Activated CD8-positive, alpha-beta memory T cell treated with anti-CD3 and anti-CD28 coated beads, Interleukin-2, amount 50 U/mL, for 4 hours (primary cell): ENCODE measurements at places on chromosomes 1 and 21.

DNA sequence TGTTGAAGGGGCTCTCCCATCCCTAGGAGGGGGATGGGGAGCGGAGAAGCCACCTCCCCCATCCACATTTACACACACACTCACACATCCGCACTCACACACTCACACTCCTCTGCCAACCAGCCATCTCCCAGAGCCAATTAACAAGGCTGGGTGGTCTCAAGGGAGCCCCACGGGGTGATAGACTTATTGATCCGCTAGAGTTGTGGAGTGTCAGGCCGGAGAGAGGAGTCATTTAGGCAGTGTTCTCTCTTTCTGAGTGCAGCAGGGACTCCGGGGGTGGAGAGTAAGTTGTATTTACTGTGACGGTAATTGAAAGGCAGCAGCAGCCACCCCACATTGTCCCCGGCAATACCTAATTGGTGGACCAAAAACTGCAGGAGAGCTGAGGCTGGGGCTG, 61.6 kb downstream of the KLHDC7A start:
- no peak for DNase-seq

- DNase-seq = no peak
These were observed 49.4 kb downstream of the WDR4 start for GRCh38 chr21:42829954-42830353.

GRCh38 chr1:10267319-10267718, 56.9 kb downstream of the KIF1B start:
- DNase-seq = no peak

GRCh38 chr1:201426479-201427310, 5.2 kb upstream of the TNNI1 start:
- no peak for DNase-seq

GRCh38 chr1:40439247-40439646, 11.0 kb upstream of the ZFP69B start:
- no peak for DNase-seq

DNA sequence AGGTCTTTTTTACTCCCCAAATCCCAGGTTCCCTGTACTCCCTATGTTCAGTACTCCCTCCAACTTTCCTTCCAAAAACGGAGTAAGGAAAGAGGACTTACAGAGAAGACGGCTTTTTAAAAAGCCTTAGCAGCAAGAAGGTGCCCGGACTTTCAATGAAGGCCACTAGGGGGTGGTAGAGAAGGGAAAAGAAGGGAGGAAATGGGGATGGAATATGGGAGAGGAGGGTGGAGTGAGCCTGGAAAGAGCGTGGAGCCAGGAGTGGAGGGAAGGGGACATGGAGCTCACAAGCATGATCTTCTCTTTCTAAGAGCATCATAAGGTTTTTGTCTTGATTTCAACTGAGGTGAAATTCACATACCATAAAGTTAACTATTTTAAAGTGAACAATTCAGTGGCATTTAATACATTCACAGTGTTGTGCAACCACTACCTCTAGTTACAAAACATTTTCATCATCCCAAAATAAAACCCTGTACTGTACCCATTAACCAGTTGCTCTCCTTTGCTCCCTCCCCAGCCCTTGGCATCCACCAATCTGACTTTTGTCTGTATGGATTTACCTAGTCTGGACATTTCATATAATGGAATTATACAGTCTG, 129.9 kb downstream of the ZNF281 start:
- DNase-seq = peak; percentile 22

DNA sequence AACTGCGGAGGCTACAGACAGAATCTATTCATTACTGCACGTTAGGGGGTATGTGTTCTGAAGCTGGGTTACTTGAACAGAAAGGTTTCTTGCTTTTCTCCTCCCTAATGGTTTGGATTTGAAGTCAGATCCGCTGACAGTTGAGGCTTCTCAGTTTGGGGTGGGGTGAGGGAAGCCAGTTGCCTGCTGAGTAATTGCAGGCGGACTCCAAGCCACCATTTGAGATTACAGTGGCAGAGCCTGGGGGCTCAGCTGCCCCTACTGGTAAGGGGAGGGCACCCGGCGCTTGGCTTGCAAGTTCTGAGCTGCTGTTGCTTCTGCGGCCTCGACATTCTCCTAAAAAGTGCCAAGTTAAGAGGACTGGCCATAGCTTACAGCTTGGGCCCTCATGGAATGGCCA, 2.0 kb downstream of the GRHL3 start:
- DNase-seq = no peak

GRCh38 chr1:13945856-13946255, 245.9 kb downstream of the PRDM2 start:
- no peak for DNase-seq

GRCh38 chr1:183417772-183418491, at the start of gene NMNAT2:
TSS of gene NMNAT2 (minus strand) at chr1:183418380. CDS start at chr1:183418267, 113 bp downstream.
- DNase-seq = no peak

- no peak for DNase-seq
These were observed 845.4 kb upstream of the ADAMTS5 start for GRCh38 chr21:27812279-27812678.

GRCh38 chr1:88514544-88515060, 169.5 kb upstream of the PKN2 start:
- no peak for DNase-seq

DNA sequence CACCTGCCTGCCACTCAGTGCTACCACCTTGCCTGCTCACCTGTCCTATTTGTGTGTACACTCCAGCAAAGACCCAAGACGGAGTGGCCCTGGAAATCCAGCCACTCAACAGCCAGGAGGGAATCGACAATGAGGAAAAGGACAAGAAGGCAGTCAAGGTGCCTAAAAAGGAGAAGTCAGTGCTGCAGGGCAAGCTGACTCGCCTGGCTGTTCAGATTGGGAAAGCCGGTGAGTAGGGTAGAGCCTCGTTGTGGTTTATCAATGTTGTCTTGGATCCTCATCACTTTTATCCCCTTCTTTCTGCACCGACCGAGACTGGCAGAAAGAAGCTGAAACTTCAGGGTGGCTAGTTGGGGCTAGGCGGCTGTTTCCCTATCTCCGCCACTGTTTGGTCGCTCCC, 61.4 kb upstream of the LAX1 start:
- no peak for DNase-seq

DNA sequence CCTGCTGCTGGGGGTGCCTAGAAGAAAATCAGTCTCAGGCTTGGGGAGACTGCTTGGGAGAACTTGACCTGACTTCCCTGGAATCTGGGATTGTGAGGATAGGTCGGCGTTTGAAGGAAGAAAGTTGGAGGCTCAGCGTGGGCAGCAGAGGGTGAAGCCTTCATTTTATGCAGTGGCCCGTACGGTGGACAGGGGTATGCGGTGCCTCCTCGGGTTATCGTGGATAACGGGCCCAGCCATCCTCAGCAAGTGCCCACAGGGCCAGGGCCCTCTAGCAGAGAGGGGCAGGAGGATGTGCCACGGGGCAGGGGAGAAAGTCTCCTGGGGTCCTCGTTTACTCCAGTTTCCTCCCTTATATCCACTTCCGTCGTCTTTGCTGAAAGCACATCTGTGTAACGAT, 34.0 kb downstream of the CHAF1B start:
- no peak for DNase-seq

GRCh38 chr1:23743287-23744152, at the start of gene ELOA:
TSS of gene ELOA (plus strand) at chr1:23743471. CDS start at chr1:23743504, 33 bp downstream.
- peak; percentile 77 for DNase-seq

GRCh38 chr1:115499253-115499652, 142.5 kb upstream of the VANGL1 start:
- DNase-seq = no peak

DNA sequence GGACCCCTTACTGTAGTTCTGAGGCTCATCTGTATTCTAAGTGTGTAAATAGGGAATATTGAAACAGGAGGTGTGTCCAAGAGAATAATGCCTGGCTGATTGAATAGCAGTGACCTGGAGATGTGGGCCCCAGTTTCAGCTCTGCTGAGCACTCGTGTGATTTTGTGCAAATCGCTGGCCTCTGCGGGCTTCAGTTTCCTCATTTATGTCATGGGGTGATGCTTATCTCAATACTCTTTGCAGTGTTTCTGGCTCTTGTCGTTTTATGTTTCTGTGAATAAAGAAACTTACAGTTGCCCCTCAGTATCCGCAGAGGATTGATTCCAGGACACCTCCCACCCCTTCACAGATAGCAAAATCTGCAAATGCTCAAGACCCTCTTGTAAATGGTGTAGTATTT, 5.0 kb downstream of the COG2 start:
- DNase-seq = no peak

DNA sequence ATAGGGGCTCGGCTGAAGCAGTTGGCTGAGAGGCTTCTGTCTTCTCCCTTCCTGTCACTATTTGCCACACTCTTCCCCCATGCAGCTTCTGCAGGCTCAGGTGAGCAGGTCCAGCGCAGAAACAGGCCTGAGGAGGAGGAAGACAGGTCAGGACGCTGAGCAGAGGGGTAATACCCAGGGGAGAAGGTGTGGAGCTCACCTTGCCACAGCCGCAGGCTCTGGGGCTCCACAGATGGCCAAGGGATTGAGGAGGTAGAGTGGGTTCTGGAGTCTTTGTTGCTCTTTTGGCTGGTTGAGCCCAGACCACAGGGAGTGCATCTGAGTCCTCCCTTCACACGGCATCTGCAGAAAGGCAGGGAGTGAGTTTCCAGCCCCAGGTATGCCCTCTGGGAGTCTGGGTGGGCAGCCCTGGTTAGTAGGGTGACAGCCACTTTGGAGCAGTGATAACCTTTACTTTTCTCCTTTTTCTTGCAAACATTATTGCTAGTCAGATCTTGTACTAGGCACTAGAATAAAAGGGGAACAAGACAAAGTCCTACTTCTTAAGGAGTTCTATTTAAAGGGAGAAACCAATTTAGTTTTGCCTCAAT, 9.7 kb downstream of the EIF3I start:
- DNase-seq = no peak

DNA sequence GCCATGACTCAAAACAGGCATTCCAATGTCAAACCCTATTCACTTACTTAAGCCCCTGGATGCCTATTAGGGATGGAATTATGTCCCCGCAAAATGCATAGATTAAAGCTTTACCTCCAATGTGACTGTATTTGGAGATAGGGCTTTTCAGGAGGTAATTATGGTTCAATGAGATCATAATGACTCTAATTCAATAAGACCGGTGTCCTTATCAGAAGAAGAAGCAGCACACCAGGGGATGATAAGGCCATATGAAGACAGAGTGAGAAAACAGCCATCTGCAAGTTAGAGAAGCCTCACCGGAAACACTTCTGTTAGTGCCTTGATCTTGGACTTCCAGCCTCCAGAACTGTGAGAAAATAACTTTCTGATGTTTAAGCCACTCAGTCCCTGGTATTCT, 1131.8 kb upstream of the TMPRSS15 start:
- DNase-seq = no peak

DNA sequence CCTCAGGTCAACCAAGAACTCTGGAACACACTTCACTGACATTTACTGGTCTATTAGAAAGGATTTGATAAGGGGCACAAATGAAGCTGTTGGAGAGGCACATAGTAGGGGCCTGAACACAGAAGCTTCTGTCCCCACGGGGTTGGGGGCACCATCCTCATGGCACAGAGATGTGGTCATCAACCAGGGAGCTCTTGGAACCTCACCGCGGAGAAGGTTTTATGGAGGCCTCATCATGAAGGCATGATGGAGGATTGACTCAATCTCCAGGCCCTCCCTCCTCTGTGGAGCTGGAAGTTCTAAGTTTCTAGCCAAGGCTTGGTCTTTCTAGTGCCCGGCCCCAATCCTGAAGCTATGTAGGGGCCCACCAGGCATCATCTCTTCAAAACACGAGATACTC, 23.6 kb downstream of the MX1 start:
- DNase-seq = no peak

- no peak for DNase-seq
These were observed 2.2 kb downstream of the FBXO28 start for GRCh38 chr1:224116131-224116530.

- no peak for DNase-seq
These were observed 109.1 kb upstream of the GADD45A start for GRCh38 chr1:67575861-67576260.

DNA sequence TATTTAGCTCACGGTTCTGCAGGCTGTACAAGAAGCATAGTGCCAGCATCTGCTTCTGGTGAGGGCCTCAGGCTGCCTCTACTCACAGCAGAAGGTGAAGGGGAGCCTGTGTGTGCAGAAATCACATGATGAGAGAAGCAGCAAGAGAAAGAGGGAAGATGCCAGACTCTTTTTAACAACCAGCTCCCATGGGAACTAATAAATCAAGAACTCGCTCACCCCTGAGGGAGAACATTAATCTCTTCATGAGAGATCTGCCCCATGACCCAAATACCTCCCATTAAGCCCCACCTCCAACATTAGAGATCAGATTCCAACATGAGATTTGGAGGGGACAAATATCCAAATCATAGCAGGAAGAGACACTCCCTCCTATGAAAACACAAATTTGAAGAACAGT, 74.1 kb downstream of the OLFML2B start:
- DNase-seq = no peak

- no peak for DNase-seq
These were observed 17.8 kb upstream of the BECN2 start for GRCh38 chr1:241939798-241940197.

GRCh38 chr1:111850109-111850508, 94.4 kb downstream of the DDX20 start:
- no peak for DNase-seq

GRCh38 chr1:218588540-218589172, 243.5 kb downstream of the TGFB2 start:
- DNase-seq = no peak

DNA sequence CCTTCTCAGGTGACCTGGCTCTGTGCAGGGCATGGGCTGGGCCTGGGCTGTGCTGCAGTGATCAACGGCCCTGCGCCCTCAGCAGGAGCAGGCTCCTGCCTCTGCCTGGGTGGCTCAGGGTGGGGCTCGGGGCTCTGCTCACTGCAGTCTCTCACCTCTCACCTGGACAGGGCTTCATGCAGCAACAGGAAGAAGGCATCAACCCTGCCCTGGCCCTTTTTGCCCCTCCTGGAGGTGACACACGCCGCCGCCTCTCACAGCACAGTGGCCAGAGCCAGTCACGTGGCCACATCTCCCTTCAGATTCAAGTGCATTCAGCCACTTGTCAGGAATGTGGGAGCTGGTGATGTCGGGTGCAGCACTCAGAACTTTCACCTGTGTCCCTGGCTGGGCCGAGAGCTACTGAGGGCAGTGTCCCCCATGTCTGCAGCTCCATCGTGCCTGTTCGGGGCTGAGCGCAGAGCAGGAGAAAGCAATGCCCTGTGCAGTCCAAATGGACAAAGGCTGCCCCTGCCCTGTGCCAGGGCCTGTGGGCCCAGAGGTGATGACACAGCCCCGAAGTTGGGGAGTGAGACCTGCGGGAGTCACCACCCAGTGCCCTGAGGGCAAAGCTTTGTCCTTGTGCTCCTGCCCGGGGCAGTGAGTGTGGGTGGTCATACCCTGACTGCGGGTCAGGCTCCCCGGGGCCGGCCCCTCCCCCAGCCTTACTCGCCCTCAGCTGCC, 314.0 kb downstream of the PTPRU start:
- no peak for DNase-seq
